HS-5 (cell line): ENCODE measurements at places on chromosomes 4 and X.
A peak's percentile ranks its signal among the peaks of the same experiment; 100 is the strongest.

DNA sequence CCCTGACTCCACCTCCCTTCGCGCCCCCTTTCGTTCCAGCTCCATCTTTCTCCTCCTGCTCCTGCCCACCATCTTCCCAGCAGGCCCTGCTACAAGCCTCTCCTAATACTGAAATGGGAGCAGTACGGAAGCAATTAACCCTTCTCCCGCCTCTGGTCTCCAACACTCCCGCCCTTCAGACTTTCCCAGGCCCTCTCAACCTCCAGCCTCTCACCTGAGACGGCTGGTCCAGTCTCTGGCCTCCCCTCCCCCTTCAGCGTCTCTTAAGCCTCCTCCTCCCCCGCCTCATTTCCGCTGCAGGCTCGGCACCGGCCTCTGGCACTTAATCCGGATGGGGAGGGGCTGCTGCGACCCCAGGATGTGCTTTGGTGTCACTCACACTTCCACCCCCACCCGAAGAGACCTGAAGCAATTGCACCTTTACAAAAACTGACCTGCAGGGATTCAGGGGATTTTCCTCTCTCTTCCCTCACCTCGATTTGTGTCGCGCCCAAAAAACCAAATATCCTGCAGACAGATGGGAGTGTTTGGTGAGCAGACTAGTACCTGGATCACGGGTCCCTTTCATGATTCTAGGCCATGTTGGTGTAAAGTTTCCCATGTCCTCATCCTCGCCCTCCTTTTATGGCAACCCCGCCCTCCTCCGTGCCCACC, 657 bp downstream of the TCEAL8 start:
- DNase-seq: no peak

- DNase-seq: no peak
Observed at GRCh38 chr4:25107827-25108516, 52.3 kb downstream of the SEPSECS start.

DNA sequence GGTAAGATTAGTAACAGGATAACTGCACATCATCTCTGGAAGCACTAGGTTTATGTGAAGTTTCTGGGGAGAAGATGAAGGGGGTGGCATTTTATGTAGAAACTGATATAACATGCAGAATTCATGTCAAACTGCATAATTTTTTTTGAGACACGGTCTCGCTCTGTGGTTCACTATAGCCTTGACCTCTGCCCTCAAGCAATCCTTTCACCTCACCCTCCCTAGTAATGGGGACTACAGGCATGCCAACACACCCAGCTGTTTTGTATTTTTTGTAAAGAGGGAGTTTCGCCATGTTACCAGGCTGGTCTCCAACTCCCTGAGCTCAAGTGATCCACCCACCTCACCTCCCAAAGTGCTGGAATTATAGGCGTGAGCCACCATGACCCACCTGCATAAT, 11.5 kb downstream of the ABRAXAS1 start:
- DNase-seq: no peak

DNA sequence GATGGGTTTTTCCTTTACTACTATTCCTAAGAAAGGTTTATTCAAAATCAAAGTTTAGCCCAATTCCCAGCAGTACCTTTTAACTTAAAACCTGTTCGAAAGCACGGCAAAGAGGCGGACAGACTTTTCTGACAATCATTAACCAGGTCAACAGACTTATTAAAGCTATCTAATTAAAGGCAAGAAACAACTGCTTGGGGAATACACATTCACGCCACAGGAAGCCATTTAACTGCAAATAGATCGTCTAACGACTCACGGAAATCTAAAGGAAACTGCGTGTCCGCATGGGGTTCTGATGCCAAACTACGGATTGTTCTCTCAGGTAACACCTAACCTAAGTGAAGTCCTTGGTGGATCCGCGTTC, 663 bp upstream of the USP53 start:
- no peak for DNase-seq

DNA sequence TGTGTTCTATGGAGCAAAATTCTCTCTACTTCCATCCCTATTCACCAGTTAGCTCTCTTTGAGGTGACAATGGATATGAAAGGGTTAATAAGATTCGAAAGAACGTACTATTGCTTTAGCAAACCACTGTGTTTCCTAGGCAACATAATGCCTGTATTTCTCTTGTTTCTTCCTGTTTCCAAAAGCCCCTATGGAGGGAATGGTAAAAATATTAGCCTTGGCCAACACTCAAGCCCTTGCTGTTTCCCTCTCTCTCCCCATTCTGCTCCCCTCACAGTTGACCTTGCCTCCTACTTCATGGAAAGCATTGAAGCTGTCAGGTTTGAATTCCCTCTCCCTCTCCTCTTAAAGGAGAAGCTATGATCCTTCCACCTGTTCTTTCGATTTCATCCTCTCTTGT, 9.6 kb upstream of the PGRMC1 start:
- no peak for DNase-seq

- DNase-seq: no peak
Observed at GRCh38 chrX:79182616-79183015, 38.1 kb downstream of the GPR174 start.

DNA sequence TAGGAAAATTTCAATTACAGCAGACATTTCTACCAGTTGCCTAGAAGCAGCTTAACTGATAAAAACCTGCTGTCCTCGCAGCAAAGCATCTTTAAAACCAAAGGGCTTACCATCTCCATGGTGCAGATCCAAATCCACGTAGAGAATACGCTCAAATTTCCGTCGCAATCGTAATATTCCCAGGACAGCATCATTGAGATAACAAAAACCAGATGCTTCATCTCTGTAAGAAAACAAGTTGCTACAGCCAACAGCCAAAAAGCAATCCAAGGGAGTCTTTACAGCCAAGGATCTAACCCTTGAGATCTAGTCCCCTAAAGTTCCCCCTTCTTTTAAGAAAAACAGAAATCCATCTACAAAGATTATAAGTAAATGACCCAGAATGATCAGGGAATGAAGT, 77.6 kb downstream of the HDAC8 start:
- DNase-seq: no peak

GRCh38 chrX:153400146-153401132, 711 bp downstream of the PNMA6E start:
- no peak for DNase-seq

- no peak for DNase-seq
Observed at GRCh38 chr4:127622921-127623796, 9.6 kb upstream of the INTU start.

DNA sequence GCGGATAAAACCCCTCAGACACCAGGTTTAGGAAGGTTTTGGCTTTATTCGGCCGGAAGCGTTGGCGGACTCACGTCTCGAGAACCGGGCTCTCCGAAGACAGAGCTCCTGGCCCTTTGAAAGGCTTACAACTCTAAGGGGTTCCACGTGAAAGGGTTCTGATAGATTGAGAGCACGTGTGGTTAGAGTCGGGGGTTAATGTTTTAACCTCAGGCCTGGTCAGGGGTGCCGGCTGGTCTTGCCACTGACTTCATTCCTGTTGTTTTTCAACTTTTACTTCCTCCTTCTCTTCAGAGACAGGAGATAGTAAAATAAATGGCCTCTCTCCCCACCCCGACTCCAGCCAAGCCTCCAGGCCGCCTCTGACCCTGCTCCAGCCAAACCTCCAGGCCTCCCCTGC, 4.7 kb upstream of the ASMT start:
- DNase-seq: no peak

DNA sequence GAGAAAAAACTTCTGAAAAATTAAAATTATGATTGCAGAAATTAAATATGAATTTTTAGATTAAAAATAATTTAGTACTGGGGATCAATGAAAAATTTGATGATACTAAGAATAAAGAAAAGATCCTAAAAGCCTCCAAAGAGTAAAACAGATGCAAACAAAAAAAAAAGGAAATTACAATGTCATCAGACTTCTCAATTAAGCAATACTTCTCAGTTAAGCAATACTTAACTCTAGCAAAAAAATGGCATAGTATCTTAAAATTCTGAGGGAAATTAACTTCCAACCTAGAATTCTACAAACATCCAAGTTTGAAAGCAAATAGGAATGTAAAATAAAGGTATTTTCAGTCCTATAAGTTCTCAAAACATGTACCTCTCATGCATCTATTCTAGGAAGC, 141.2 kb upstream of the INTU start:
- no peak for DNase-seq

DNA sequence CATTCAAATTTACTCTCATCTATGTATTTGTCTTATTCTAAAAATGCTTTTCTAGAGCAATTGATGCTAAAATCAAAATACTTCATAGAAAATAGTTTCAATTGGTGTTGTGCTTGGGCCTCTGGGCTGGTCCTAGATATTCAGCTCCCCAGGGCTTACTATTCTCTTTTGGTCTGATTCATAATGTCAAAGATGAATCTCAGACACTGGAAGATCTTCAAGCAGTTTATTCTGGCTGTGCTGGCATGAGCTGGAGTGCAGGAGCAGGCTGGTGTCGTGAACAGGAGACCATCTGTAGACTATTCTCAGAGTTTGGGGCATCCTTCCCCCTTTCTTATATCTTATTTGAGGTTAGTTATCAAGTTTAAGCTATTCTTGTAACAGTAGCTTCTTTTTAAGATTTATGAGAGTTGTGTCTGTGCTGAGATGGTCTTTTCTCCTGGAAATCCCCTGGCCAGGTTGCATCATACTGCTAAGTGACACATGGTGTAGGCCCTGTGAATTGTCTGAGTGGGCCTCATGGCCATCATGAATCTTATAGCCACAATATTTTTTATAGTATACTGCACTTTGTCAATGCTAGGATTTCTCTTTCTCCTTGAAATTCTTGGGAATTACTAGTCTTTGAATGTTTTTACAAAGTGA, 1624.0 kb upstream of the IGFBP7 start:
- no peak for DNase-seq

- no peak for DNase-seq
Observed at GRCh38 chrX:24886916-24887315, 128.8 kb downstream of the ARX start.

- DNase-seq: no peak
Observed at GRCh38 chrX:22974616-22975015, 25.1 kb upstream of the DDX53 start.

DNA sequence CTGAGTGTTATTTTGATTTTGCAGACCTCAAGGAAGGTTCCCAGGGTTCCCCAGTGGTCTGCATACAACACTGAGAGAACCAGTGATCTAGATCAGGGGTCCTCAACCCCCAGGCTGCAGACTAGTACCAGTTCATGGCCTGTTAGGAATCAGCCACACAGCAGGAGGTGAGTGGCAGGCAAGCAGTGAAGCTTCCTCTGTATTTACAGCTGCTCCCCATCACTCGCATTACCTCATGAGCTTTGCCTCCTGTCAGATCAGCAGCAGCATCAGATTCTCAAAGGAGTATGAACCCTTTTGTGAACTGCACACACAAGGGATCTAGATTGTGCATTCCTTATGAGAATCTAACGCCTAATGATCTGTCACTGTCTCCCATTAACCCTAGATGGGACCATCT, 28.5 kb downstream of the EDNRA start:
- DNase-seq: no peak

GRCh38 chrX:119067023-119067739, 5.6 kb upstream of the CT47C1 start:
- DNase-seq: peak; percentile 16

DNA sequence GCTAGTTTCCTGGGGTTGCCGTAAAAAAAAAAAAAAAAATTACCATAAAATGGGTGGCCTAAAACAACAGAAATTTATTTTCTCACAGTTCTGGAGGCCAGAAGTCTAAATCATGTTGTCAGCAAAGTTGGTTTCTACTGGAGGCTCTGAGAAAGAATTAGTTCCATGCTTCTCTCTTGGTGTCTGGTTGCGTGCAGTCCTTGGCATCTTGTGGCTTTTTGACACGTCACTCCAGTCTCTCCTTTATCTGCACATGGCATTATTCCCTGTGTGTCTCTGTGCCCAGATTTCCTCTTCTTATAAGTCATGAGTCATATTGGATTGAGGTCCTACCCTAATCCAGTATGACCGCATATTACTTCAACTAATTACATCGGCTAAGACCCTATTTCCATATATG, 38.7 kb downstream of the SPATA4 start:
- no peak for DNase-seq

- DNase-seq: no peak
Observed at GRCh38 chrX:71978164-71978563, 67.5 kb downstream of the NHSL2 start.

GRCh38 chr4:113708250-113708649, 53.3 kb downstream of the CAMK2D start:
- no peak for DNase-seq

DNA sequence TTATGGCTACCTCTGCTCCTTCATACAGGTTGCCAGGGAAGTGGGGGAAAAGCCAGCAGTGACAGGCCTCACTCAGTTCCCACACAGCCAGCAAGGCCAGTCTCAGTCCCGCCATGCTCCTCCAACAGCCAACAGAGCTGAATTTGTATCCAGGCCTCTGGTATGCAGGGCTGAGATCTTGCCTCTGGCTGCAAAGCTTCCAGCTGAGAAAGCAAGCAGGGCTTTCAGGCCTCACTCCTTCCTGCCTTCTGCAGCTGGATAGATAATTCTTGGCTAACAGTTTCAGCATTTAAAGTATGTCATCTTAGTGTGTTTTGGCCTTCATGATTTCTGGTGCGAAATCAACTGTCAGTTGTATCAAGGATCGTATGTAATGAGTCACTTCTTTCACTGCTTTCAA, 103.6 kb downstream of the GNL3L start:
- DNase-seq: no peak

DNA sequence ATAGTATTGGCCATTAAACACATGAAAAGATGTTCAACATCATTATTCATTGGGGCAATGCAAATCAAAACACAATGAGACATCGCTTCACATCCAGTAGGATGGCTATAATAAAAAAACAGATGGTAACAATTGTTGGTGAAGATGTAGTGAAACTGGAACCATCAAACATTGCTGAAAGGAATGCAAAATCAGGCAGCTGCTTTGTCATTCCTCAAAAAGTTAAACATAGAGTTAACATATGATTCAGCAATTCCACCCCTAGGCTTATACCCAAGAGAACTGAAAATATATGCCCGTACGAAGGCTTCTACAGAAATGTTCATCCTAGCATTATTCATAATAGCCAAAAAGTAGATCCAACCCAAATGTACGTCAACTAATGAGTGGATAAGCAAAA, 144.0 kb upstream of the NAP1L5 start:
- DNase-seq: no peak

DNA sequence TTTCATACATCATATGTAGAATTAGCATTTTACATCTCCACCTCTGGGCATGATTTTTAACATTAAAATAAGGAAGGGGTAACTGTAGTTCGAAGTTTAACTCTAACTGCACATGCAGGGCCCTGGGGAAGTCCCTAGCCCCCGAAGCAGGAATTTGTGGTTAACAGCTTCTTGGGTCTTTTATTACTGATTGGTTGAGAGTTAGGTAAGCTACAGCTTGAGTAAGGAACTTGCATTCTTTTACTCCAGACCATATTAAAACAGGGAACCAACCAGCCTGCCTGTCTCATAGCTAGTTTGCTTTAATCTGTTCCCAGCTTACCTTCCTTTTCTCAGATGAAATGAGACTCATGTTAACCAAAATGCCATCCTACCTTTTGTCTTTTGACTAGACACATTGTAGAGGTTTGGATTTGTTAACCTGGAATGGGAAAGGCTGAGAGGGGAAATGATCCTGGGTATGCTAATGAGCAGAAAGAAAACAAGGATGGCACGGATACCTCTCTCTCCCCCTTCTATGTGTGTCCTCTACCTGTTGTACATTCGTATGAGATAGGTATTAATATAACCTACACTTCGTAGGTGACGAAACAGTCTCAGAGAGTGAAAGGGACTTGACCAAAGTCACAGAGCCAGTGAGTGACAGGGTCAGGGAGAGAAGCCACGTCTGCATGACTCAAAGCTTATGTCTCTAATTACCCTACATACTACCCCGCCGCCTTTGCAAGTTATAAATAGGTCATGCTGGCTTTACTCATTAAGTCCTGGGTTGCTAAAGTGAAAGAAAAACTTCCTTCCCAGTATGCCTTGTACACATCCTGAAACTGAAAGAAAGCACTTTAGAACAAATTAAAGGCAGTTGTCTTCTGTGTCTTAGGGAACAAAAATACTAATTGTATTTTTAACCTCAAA, 119.5 kb upstream of the AFF2 start:
- no peak for DNase-seq
